ENCODE measurements at places on chromosomes 13 and 19.

DNA sequence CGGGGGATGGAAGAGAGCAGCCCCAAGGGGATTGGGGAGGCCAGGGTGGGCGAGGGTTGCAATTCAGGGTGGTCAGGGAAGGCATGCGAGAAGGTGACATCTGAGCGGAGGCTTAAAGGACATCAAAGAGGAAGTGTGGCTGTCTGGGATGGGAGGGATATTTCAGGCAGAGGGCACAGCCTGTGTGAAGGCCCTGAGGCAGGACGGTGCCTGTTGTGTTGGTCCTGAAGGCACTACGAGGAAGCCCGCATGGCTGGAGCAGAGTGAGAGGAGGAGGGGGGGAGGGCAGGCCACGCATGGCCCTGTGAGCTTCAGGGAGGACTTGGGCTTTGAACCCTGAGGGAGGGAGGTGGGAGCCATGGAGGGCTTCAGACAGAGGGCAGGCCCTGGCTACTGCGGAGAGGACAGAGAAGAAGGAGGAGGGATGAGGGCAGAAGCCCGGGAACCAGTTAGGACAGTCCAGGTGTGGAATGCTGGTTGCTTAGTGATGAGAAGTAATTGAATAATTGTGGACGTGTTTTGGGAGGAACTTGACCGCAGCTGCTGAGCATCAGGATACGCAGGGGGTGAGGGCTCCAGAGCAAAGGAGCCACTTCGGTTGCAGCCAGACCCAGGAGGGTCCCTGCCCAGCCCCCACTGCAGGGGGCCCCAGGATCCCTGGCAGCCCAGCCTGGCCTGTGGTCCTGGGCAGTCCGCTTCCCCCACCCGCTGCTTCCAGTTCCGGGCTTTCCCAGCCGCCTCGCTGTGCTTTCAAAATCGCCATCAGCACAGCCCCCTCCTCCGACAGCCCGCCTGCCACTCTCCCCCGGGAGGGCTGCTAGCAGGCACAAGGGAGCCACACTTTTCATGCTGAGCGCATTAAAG, 6.2 kb downstream of the TLE6 start:
- DNase-seq, result no peak

DNA sequence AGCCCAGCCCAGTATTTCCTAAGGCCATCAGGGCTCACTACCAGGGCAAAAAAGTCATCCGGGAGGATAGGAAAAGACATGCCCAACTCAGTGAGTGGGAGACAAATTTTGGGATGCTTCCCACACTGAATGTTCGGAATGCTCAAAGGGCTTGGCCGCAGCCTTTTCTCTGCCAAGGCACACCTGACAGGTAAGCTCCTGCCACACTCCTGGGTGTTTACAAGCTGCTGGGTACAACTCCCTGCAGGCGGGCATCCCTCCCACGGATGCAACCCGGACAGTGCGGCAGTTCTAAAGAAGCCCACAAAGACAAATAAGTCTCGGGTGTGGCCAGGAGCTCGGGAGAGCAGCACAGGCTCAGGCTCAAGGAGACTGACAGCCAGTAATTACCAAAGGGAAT, 28.1 kb downstream of the SLC7A1 start:
- DNase-seq, result no peak

- no peak for DNase-seq
Observed at GRCh38 chr19:40249201-40249600, 22.7 kb upstream of the CCNP start.

GRCh38 chr19:18495204-18495911, 26.5 kb downstream of the ELL start:
- no peak for DNase-seq

DNA sequence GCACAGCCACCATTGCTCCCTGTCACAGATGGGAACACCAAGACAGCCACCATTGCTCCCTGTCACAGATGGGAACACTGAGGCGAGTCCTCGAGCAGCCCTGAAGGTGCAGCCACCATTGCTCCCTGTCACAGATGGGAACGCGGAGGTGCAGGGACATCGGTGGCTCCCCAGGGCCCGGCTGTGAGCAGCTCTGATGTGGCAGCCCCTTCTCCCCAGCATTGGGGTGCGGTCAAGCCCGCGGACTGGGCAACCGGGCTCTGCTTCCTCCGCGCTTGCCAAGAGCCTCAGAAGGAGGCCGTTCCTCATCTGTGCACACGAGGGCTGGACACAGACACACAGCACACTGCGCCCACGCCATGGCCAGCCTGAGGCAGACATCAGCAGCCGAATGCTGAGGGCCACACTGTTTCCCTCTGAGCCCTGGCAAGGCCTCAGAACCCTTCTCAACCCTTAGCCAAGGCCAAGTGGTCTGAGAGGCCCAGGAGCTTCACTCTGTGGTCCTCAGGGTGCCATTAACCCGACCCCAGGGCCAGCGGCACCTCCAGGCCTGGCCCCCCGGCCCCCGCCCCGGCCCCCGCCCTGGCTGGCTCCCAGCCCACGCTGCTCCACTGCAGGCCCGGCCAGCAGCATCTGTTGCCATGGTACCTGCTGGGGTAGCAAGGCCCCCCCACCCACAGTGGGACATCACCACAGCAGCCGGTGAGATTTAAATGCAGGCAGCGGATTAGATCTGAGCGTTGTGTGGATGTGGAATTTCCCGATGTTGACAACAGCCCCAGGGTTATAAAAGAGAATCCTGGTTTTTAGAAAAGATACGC, 18.4 kb downstream of the C2CD4C start:
- no peak for DNase-seq

DNA sequence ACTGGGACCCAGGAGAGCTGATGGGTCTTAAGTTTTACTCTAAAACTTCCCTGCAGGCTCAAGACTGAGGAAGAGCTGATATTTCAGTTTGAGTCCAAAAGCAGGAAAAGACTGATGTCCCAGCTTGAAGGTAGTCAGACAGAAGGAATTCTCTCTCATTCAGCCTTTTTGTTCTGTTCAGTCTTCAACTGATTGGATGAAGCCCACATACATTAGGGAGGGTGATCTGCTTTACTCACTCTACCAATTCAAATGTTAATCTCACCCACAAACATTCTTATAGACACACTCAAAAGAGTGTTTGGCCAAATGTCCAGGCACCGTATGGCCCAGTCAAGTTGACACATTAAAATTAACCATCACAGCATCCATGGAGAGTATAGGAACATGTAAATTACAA, 173.5 kb downstream of the KCNRG start:
- no peak for DNase-seq

All from RCC 7860 (cell line).